Left lung (tissue), 14 donors: ENCODE measurements at places on chromosomes 7 and 10.

- peak overlapping the region; percentile 15 for H3K27ac ChIP-seq
- no peak overlapping the region for H3K4me3 ChIP-seq
- no peak for DNase-seq
- no peaks in the 10 kb centered on the region for H3K36me3 ChIP-seq
- H3K4me1 ChIP-seq, result peaks cover 14% of the 10 kb centered on the region
Observed at GRCh38 chr10:31912898-31913850, 15.5 kb downstream of the ARHGAP12 start.

DNA sequence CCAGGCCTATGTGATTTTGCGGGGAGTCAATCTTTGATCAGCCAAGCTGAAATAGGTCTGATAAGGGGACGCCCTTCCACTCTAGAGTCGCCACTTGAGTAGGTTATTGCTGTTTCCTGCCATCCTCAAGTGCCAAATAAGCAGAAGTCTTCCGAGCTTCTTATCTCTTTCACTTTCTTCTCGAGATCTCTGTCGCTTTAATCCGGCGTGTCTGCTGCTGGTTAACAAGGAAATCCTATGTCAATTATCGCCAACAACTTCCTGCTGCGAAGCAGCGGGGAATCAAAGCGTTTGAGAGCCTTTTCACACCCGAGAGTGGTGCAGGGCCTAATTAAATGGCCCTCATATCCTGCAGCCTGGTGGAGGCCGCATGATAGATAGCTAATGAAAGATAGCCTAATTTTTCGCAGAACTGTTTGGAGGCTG, 215.9 kb downstream of the RAB11FIP2 start:
- no peaks in the 10 kb centered on the region for H3K4me1 ChIP-seq
- H3K4me3 ChIP-seq, result no peak overlapping the region
- no peak overlapping the region for H3K27ac ChIP-seq
- H3K36me3 ChIP-seq, result no peaks in the 10 kb centered on the region
- H3K27me3 ChIP-seq, result peaks cover 25% of the 10 kb centered on the region

DNA sequence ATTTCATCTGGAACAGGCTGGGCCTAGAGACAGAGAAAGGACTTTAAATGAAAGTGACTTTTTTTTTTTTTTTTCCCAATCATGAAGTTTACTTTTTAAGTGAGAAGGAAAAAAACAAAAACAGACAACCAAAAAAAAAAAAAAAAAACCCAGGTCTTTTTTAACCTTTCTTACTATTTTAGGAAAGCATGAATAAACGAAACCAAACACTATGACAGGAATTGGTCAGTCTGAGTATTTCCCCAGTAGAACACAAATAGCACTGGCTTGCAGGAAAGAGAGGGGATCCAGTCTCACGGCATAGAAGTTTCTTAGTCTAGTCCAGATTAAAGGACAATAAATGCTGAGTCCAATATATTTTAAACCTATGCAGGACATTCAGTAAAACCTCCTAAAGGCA, 180.5 kb upstream of the CCDC6 start:
- DNase-seq, result no peak
- H3K27ac ChIP-seq, result no peak overlapping the region
- no peaks in the 10 kb centered on the region for H3K36me3 ChIP-seq

- H3K4me1 ChIP-seq, result no peaks in the 10 kb centered on the region
- H3K4me3 ChIP-seq, result no peak overlapping the region
- no peaks in the 10 kb centered on the region for H3K27me3 ChIP-seq
Observed at GRCh38 chr7:115217373-115217772, 295.5 kb downstream of the MDFIC start.

GRCh38 chr10:12876266-12876665, 125.2 kb downstream of the CCDC3 start:
- DNase-seq, result no peak
- H3K36me3 ChIP-seq, result no peaks in the 10 kb centered on the region
- no peaks in the 10 kb centered on the region for H3K27me3 ChIP-seq
- H3K4me3 ChIP-seq, result no peak overlapping the region
- no peaks in the 10 kb centered on the region for H3K4me1 ChIP-seq

DNA sequence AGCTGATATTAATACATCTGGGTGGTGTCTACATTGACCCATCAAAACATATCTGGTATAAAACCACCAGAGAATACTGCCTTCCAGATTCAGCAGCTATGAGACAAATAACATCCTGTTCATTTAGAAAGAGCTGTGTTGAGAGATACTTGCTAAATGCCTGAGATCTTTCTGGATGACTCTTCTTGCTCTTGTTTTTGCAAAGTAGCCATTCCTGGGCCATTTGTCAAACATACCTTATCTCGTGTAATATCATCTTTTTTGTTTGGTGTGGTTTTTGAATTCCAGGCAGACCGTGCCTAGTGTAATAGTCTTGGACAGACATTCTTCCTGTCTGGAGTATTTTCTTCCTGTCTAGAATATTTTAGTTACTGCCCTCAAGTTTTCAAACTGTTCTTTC, 74.7 kb upstream of the PRR15 start:
- H3K36me3 ChIP-seq, result no peaks in the 10 kb centered on the region
- peak overlapping the region; percentile 51 for H3K27ac ChIP-seq
- H3K4me1 ChIP-seq, result no peaks in the 10 kb centered on the region
- H3K27me3 ChIP-seq, result peaks cover 6% of the 10 kb centered on the region

DNA sequence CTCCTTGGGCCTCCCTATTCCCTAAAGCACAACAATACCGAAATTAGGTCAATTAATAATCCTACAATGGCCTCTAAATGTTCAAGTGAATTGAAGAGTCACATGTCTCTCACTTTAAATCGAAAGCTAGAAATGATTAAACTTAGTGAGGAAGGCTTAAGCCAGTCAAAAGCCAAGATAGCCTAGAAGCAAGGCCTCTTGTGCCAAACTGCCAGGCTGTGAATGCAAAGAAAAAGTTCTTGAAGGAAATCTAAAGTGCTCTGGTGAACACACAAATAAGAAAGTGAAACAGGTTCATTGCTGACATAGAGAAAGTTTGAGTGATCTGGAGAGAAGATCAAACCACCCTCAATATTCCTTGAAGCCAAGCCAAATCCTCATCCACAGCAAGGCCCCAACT, 57.2 kb downstream of the SLC29A4 start:
- H3K27ac ChIP-seq, result no peak overlapping the region
- H3K27me3 ChIP-seq, result no peaks in the 10 kb centered on the region
- H3K4me1 ChIP-seq, result no peaks in the 10 kb centered on the region
- no peak overlapping the region for H3K4me3 ChIP-seq
- DNase-seq, result no peak

GRCh38 chr7:66638309-66639099, 9.8 kb downstream of the KCTD7 start:
- peaks cover 84% of the 10 kb centered on the region for H3K36me3 ChIP-seq
- no peak for DNase-seq
- no peaks in the 10 kb centered on the region for H3K27me3 ChIP-seq
- no peak overlapping the region for H3K4me3 ChIP-seq

GRCh38 chr10:114110174-114110972, 63.6 kb downstream of the CCDC186 start:
- no peaks in the 10 kb centered on the region for H3K27me3 ChIP-seq
- H3K36me3 ChIP-seq, result no peaks in the 10 kb centered on the region

DNA sequence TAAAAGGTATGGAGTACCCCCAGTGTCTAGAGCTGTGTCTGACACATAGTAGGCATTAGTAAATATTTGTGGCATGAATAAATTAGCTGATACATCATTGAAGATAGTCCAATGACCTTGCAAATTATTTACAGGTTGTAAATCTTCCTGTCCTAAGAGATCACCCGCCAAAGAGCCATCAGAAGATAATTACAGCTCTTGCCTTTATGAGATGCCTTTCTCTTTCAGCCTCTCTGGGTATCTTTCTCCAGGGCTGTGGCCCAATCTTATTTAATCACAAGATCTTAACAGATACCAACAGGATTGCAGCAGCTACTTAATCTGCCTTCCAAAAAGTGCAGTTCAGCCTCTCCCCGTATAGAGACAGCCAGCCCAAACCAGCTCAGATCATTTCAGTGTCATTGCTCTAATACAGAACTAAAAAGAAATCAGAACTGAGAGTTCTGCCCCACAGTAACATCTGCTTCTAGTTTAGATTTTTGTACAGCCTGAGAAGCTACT, 41.5 kb downstream of the MYOF start:
- DNase-seq, result no peak
- H3K36me3 ChIP-seq, result no peaks in the 10 kb centered on the region
- H3K27ac ChIP-seq, result peak overlapping the region; percentile 99
- no peak overlapping the region for H3K4me3 ChIP-seq
- H3K4me1 ChIP-seq, result peaks cover 86% of the 10 kb centered on the region
- no peaks in the 10 kb centered on the region for H3K27me3 ChIP-seq

DNA sequence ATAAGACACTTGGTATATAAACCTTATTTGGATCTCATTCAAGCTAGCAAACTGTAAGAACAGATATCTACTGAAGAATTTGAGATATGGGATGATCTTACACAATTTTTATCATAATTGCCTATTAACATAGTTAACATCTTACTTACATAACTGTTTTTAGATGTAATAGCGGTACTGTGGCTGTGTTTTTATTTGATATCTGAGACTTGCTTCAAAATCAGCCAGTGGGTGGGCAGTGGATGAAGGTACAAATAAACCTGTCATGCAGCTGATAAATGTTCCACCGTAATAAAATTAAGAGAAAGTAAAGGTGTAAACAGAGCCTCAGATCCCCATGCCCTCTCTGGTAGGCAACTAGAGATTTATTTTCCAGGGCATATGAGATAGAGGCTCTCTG, 28.4 kb upstream of the PTPRN2 start:
- H3K27ac ChIP-seq, result no peak overlapping the region
- no peaks in the 10 kb centered on the region for H3K4me1 ChIP-seq
- H3K36me3 ChIP-seq, result no peaks in the 10 kb centered on the region
- H3K27me3 ChIP-seq, result no peaks in the 10 kb centered on the region
- no peak for DNase-seq

DNA sequence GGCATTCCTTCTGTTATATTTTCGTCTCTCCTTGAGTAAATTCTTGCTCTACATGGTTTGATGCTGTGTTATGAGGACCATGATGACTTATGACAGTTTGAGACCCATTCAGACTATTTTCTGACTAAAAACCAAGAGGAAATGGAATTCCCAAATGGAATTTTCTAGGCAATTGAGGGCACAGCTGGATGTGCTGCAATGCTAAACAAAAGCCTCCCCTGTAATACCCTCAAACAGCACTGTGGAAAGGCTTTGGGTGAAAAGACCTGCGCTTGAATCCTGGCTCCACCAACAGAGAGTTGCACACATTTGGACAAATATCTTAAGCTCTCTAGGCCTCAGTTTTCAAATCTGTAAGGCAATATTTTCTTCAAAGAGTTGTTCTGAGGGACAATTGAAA, 129.1 kb downstream of the PRKG1 start:
- H3K4me3 ChIP-seq, result no peak overlapping the region
- no peaks in the 10 kb centered on the region for H3K4me1 ChIP-seq
- no peaks in the 10 kb centered on the region for H3K36me3 ChIP-seq
- no peaks in the 10 kb centered on the region for H3K27me3 ChIP-seq
